ENCODE measurements at places on chromosomes 13 and 19.
A peak's percentile ranks its signal among the peaks of the same experiment; 100 is the strongest.

DNA sequence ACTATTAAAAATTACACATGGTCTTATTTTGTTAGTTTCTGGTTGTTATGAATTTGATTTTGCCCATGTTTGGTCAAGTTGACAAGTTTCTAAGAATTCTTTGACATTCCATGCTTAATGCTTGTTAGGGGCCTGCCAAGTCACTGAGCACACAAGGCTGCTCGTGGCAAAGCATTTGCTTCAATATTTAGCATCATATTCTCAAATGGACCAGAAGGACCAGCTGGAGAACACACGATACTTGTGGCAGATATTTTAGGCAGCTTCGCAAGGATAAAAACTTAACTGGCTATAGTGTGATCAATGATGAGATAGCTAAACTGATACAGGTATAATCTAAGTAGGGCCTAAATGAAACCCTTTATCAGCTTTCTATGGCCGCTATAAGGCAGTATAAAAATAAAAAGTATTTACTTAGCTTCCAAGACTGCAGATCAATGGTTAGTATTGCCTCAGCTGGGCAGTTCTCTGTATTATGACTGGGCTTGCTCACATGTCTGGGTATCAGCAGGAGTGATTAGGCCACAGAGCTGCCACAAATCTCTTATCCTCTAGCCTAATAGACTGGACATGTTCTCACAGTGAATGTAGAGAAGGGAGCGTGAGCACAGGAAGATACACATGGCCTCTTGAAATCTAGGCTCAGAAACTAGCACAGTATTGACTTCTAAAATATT lies 155.9 kb upstream of the SPRY2 start:
- no peak for DNase-seq

DNA sequence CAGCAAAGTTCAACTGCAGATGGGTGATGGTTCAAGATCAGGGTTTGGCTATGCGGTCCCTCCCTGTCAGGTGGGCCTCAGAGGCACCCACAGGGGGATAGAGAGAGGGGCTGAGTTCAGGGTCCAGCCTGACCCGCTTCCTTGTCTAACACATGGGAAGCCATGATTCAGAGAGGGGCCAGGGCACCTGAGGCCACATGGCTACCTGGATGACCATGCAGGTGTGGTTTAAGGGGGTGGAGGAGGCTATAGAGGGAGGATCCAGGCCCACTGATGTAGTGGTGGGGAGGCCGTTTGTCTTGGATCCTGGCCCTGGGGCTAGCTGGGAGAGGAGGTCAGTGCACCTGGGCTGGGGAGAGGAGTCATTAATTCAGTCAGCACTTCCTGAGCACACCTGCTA lies 56.7 kb downstream of the ZNF536 start:
- DNase-seq = no peak

DNA sequence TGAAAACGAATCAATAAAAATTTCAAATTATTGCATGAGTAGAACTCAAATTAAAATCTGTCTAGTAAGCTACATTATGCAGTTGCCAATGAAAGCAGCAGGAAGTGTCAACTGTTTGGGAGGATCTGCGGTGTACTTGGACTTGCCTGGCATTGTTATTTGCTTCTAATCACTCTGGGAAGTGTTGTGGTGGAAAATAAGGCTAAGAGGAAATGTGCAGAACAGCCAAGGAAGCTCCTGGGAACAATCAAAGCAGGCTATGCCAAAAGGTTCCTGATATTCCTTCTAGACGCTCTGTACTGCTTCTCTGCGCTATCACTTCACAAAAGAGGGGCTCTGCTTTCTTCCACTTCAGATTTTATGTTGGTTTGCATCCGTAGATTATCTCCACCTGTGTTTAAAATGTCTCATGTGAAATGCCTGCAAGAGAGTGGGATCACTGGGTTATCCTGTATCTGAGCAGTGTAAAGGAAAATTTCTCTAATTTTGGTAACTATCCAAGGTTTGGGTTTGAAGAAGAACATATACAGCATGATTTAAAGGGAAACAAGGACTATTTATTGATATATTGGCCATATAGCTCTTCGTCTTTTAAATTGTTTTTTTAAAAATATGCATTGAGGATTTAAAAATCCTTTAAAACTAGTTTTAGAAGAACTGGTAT lies 182.7 kb upstream of the CSNK1A1L start:
- no peak for DNase-seq

DNA sequence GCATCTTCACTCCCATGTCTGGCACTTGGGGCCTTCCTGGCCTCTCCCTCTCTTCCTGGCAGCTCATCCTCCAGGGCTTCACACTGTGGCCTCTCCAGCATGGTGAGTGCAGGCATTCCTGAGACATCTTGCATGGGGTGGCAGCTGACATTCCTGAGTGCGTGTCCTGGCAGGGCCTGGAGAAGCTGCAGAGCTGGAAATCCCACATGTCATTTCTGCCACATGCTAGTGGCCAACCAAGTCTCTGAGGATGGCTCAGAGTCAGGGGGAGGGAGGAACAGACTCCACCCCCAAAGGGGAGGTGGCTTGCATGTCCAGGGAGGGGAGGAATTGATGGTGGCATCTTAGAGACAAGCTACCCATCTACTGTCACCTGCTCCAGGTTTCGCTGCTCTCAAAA lies 41.6 kb upstream of the AMER2 start:
- no peak for DNase-seq

DNA sequence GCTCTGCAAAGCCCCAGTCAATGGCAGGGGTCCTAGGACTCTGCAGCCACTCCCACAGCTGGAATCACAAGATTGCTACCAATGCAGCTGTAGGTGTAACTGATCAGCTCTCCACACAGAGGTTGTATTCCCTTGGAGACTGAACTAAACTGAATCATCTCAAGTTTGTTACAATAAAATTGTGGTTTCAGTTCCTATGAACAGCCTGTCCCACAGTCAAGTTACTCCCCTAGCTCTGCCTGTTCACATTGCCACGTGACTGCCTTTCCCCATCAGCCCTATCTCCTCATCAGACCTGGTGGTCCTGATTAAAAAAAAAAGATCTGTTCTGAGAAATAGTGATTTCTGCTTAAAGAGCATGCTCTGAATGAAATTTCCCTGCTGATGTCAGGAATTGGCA lies 287.9 kb upstream of the NBEA start:
- DNase-seq = no peak

DNA sequence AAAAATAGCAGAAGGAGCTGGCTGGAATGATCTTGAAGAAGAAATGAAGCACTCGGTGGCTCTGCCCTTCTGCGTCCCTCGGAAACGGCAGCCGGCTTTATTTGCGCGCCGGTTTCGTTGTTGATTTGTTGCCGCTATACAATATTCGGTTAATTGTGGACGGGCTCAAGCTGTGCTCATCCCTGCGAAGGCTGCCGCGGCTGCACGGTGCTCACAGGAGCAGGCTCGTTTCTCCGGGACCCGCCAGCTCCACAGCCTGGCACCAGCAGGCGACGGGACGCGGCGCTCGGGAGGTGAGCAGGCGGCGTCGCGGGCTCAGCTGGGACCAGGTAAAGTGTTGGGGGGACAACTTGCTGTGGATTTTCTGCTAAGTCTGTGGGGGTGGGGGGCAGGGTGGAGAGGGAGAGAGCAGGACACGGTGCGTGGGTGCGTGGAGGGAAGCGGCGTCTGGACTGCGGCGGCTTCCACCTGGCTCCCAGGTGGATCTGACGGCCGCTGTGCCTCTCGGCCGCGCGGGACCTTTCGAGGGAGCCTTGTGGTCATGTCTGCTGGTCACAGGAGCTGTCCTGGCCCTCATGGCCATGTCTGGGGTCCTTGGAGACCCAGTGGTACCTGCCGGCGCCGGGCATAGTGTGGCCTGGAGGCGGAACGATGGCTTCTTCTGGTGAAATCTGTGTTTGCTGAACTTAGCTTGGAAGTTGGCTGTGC lies 90.9 kb downstream of the TEX29 start:
- no peak for DNase-seq

GRCh38 chr13:91346850-91347201 lies 661 bp upstream of the MIR17HG start:
- no peak for DNase-seq

- DNase-seq = no peak
These were observed 505.3 kb downstream of the COG6 start for GRCh38 chr13:40160618-40161350.

- DNase-seq = no peak
These were observed 11.4 kb downstream of the ZNF560 start for GRCh38 chr19:9487016-9487415.

GRCh38 chr13:99809496-99809895 lies 162.1 kb downstream of the ZIC5 start:
- no peak for DNase-seq

- no peak for DNase-seq
These were observed 9.2 kb upstream of the EDDM13 start for GRCh38 chr19:56263319-56263718.

- no peak for DNase-seq
These were observed 200 bp downstream of the MLLT1 start for GRCh38 chr19:6279620-6279930.

DNA sequence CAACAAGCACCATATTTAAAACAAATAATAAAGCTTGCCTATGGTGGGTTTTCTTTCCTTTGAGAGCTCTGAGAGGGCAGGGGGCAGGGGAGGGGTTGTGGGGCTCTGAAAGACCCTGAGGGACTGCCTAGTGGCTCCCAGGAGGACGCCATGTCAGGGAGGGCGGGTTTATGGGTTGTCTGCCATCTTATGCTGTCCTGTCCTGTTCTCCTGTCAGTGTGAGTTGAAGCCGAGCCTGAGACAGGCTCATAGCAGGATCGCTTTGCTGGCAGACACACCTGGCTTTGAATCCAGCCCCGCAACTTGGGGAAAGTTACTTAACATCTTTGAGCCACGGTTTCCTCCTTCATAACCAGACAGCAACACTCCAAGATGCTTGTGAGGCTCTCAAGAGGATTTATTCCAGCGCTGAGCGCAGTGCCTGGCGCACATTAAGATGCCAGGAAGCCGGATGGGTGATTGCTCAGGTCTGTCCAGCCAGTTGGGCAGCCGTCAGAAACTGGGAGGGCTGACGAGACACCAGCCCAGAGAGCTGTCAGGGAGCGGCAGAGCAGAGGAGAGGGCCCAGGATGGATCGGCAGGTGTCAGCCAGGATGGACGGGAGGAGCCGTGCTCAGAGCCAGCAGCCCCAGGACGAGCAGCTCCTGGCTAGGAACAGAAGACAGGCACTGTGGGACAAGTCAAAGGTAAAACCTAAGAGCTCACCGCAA lies 36.8 kb upstream of the C1QTNF9 start:
- DNase-seq = no peak

GRCh38 chr13:29943273-29943672 lies 92.9 kb upstream of the UBL3 start:
- DNase-seq = no peak

DNA sequence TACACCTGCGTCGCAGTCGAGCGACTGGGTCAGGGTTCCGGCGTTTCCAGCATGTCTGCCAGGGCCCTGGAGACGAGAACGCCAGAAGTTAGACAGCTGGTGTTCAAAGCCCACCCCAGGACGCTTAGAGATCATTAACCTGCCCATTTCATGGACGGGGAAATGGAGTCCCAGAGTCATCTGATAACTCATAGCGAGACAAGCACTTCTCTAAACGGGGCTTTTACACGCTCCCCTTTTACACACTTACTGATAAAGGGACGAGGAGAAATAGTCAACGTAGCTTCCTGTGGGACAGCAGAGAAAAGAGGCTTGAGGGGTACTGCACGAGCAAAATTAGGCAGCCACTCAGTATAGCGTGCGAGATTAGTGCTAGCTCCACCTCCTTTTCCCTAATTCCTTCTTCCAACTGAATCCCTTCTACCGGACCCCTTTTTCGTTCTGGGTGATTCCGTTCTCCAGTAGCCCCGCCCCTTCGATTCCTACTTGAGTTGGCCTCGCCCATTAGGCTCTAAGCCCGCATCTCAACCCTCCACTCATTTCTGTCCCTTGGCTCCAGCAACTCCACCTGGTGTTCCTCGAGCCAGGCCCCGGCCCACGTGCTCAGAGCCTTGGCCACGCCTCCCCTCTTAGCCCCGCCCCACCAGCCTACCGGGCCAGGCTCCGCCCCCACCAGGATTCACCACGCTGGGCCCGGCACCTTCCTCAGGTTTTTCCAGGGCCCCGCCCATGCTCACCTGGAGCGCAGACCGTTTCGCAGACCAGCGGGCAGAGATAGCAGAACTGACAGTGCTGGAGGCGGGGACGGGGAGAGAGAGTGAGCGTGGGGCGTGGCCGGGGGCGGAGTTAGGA lies 3.7 kb downstream of the HRC start:
- peak; percentile 95 for DNase-seq

DNA sequence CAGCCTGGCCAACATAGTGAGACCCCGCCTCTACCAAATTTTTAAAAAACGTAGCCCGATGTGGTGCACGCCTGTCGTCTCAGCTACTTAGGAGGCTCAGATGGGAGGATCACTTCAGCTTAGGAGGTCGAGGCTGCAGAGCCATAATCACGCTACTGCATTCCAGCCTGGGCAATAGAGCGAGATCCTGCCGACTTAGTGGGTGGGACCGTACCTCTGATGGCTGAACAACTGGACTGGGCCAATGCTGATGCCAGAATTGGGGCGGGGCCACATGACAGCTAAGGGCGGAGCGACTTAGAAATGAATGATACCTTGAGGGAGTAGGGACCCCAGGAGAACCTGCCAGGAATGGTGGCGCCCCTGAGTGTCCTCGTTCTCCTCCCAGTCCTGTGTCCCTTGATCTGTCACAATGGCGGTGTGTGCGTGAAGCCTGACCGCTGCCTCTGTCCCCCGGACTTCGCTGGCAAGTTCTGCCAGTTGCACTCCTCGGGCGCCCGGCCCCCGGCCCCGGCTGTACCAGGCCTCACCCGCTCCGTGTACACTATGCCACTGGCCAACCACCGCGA lies 3.6 kb downstream of the LTBP4 start:
- DNase-seq = no peak

- no peak for DNase-seq
These were observed 503 bp downstream of the TUBA3C start for GRCh38 chr13:19181021-19181620.

GRCh38 chr13:94390881-94391280 lies 88.6 kb downstream of the DCT start:
- no peak for DNase-seq

- DNase-seq = peak; percentile 57
These were observed 10.2 kb upstream of the JSRP1 start for GRCh38 chr19:2266183-2266993.

DNA sequence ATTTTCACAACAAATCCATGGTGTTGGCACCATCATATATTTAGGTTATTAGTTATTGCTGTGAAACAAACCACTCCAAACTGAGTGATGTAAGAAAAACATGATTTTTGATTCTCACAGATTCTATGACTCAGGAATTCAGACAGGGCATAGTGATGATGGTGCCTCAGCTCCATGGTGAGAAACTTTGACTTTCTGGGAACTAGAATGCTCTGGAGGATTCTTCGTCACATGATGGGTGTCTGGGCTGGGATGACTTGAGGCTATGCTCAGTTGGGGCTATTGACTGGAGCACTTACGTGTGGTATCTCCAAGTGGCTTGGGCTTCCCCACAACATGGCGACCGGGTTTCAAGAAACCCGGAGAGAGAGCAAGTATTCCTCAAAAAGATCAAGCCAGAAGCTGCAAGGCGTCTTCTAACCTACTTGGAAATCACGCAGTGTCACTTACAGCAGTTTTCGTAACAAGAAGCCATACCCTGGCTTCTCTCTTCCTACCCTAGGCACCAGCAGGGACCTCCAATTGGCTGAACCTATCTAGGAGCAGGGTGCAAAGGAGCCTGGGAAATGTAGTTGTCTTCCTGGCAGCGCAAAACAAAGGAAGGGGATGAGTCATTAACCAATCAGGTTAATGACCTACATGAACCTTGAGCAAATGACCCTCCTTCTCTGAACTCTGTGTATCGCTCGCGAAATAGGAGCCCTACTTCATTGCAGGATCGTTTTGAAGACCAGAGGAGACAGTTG lies 22.4 kb downstream of the VAV1 start:
- DNase-seq = no peak

GRCh38 chr19:35438096-35438495 lies 10.0 kb upstream of the FFAR2 start:
- DNase-seq = no peak

GRCh38 chr13:102654756-102655155 lies 40.1 kb downstream of the METTL21C start:
- DNase-seq = no peak

Measured in NCI-H2029 treated with DMSO at 0.1 percent for 48 hours (cell line).